ENCODE measurements at places on chromosomes 13 and 19. TPM values are rescaled to one million over a fixed set of nuclear protein-coding genes. Genes with fewer than 3 reads are reported as not detected.

DNA sequence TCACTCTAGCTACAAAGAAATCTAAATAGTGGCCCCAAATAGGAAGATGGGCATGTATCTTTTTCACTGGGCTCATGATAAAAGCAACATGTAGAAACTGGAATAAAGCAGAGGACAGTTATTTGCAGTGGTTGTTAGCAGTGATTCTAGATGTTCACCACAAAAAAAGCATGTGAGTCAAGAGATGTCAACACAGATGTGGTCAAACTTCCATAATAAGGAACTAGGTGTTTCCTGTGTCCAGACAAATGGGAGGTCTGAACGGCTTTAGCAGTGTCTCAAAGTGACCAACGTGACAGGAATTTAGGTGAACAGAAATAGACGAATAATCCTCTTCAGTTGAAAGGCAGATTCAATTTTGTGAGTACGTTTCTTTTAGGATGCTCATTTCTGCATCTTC, 162.7 kb downstream of the TBC1D4 start:
- no peak overlapping the region for H3K27ac ChIP-seq
- H3K36me3 ChIP-seq: no peaks in the 10 kb centered on the region
- H3K4me3 ChIP-seq: no peak overlapping the region
- no peaks in the 10 kb centered on the region for H3K27me3 ChIP-seq
- no peaks in the 10 kb centered on the region for H3K4me1 ChIP-seq

GRCh38 chr19:19459073-19459472, 53.6 kb downstream of the GATAD2A start:
- no peak for DNase-seq
- H3K4me3 ChIP-seq: no peak overlapping the region
- peaks cover 32% of the 10 kb centered on the region for H3K4me1 ChIP-seq
- no peaks in the 10 kb centered on the region for H3K27me3 ChIP-seq
- H3K27ac ChIP-seq: no peak overlapping the region

DNA sequence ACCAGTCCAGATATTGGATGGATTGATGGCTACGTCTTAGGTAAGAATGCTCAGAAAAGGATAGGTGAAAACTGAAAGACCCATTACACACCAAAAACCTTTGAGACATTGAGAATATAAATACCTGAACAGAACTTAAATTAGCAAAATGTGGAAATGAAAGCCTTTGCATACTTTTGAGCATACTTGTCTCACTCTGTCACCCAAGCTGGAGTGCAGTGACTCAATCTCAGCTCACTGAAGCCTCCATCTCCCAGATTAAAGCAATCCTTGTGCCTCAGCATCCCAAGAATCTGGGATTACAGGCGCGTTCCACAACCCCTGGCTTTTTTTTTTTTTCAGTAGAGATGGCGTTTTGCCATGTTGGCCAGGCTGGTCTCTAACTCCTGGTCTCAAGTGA, 695.3 kb downstream of the DACH1 start:
- no peaks in the 10 kb centered on the region for H3K36me3 ChIP-seq
- H3K27ac ChIP-seq: no peak overlapping the region
- H3K4me3 ChIP-seq: no peak overlapping the region

- no peak overlapping the region for H3K27ac ChIP-seq
- no peak for DNase-seq
- no peaks in the 10 kb centered on the region for H3K36me3 ChIP-seq
These were observed 2345.2 kb downstream of the PCDH9 start for GRCh38 chr13:64884976-64885375.

DNA sequence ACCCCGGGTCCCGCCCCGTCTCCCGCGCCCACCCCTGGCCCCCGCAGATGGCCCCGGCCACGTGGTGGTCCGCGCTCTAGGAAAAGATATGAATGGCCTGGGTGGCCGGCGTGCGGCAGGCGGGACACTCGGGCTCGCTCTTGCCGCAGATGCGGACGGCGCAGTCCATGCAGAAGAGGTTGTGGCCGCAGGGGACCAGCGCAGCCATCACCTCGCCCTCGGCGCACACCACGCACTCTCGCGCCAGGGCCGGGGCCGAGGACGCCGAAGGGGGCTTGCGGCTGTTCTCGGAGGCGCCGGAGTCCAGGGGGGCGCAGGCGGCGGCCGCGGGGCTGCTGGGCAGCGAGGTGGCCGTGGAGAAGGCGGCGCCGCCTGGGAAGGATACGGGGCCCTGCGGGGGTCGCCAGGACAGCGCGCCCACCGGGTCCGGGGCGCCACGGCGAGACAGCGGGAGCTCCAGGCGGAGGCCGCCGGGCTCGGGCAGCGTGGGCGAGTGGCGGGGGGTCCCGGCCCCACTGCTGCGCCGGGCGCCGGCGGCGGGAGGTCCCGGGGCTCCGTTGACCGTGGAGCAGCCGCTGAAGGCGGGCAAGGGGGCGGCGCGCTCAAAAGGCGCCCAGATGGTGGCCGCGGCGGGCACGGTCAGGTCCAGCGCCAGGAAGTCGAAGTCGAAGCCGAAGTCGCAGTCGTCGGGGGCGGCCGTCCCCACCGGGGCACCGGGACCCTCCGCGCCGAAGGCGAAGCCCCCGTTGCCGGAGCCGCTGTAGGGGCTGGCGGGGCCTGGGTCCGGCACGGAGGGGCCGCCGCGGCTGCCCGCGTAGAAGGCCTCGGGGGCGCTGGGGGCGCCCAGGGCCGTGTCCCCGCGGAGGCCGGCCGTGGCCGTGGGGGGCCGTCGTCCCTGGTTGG, 12.4 kb downstream of the MEX3D start:
- H3K4me1 ChIP-seq: no peaks in the 10 kb centered on the region
- no peak overlapping the region for H3K27ac ChIP-seq
- DNase-seq: no peak
- H3K4me3 ChIP-seq: no peak overlapping the region
- no peaks in the 10 kb centered on the region for H3K36me3 ChIP-seq

DNA sequence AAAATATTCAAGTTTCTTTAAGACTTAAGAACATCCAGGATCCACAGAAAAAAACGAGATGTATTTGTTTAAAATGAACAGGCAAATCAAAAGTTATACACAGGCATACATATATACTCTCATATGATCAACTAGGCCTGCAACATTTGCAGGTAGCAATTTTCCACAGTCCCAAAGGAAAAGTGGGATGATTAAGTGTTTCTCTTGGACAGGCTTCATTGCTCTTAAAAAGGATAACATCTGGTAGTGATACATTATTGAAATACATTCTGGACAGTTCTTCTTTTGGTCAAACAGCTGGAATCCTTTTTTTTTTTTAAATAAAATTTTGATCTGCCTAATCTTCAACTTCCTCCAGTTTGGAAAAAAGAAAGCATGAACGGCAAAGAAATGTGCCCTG, 114.8 kb upstream of the TDRD3 start:
- no peaks in the 10 kb centered on the region for H3K4me1 ChIP-seq
- H3K4me3 ChIP-seq: no peak overlapping the region
- H3K27ac ChIP-seq: no peak overlapping the region
- no peaks in the 10 kb centered on the region for H3K36me3 ChIP-seq
- DNase-seq: no peak

DNA sequence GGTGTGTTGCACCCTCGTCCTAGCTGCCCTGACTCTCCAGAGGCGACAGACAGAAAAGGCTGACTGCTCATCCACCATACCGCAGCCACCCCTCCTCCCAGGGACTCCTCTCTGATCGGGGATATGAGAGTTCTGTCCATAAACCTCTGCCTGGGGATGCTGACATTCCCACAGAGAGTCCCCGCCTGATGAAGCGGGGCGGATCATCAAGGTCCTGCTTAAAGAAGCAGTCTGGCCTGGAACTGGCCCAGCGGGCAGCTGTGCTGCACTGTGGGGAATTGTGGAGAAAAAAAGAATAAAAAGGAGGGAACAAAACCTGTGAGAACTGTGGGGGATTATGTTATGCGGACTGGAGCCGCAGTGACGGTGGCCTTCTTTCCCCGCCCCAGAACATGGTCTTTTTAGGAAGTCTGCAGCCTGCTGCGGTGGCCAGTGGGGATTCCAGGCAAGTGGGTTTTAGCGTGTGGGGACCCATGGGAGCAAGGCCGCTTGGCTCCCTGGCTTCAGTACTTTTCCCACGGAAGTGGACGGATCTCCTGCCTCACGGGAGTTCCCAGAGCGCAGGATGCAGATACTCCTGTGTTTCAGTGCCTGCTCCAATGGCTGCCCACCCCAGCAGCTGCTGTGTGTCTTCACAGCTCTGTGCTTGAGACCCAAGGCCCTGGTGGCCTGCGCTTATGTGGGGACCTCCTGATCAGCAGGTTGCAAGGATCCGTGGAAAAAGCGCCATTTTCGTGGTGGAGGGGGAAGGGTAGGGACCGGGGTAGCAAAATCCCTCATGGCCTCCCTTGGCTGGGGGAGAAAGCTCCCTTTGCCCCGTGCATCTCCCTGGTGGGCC, 1456.2 kb upstream of the SLC10A2 start:
- no peak overlapping the region for H3K4me3 ChIP-seq
- no peaks in the 10 kb centered on the region for H3K27me3 ChIP-seq
- H3K36me3 ChIP-seq: no peaks in the 10 kb centered on the region
- H3K27ac ChIP-seq: no peak overlapping the region

DNA sequence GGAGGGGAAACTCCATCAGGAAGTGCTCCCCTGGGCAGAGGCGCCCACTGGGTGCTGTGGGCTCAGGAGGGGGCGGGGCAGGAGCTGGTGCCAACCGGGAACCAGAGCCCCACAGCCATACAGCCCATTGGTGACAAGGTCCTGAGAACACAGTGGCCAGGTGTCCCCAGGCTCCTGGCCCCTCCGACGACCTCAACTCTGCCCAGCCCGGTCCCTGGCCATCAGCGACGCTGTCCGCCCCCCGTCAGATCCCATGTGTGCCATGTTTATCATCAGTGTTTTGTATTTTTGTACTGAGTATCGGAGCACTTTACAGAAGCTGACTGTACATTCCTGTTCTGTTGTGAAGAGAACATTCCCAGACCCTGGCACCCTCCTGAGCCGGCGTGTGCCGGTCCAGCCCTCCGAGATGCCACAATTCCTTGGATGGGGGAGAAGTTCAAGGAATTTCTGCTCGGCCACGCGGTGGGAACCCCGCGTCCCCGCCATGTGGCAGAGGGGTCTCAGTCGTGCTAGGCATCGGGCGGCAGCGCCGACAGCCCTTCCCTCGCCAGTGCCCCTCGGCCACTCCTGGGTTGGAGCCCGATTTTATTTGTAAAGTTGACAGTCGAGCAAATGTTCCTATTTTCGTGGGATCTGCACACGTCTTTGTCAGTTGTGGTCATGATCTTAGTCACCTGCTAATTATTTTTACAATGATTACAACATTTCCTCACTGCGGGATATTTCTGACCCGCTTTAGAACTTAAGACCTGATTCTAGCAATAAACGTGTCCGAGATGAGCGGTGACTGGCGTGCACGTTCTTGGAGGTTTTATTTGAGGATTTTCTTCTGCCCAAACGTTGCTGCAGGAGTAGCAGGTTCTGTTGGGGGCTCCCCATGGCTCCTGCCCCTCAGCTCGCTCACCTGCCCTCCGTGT, 16.9 kb downstream of the PEX11G start:
- H3K27me3 ChIP-seq: no peaks in the 10 kb centered on the region
- H3K27ac ChIP-seq: no peak overlapping the region
- no peak for DNase-seq
- H3K4me1 ChIP-seq: no peaks in the 10 kb centered on the region
- H3K4me3 ChIP-seq: no peak overlapping the region
- H3K36me3 ChIP-seq: no peaks in the 10 kb centered on the region

DNA sequence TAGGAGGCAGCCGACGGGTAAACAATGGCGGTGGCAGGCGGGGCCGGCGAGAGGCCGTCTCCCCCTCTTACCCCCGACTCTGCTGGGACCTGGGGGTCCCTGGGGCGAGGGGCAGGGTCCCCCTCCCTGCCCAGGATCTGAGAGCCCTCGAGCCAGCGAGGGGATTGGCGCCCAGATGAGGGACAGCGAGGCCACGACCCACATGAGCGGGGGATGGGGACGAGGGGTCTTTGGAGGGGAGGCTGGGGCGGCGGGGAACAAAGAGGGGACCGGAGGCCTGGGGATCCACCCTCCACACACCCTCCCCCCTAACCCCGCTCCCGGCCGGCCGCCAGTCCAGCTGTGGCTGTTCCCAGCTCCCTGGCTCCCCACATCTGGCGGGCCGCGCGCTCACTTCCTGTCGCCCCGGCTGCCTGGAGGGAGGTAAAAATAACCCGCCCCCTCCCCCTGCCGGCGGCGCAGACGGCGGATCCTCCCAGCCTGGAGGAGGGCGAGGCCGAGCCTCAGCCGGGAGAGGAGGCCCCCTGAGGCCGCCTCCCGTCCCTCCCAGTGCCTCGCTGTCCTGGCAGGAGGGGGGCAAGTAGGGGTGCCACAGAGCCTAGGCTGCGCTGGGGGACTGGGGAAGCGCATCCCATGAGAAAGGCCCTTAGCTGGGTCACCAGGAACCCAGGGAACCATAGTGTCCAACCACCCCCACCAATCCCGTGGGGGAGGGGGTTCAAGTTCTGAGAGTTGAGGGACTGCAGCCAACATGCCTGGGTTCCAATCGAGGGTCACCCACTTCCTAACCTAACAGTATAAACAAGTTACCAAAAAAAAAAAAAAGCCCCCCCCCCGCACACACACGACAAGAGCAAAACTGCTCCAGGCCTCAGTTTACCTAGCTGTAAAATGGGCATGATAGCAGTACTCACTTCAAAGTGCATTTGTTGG, 29.3 kb upstream of the NANOS3 start:
- H3K36me3 ChIP-seq: no peaks in the 10 kb centered on the region
- H3K4me3 ChIP-seq: peak overlapping the region; percentile 62
- peak overlapping the region; percentile 98 for H3K27ac ChIP-seq
- DNase-seq: peak; percentile 97

GRCh38 chr19:48325265-48325910, at the start of gene EMP3:
EMP3 (plus strand) TSS chr19:48325552; CDS start chr19:48326845, 1,293 bp downstream.
- H3K4me3 ChIP-seq: peak within 1 kb of the TSS; percentile 61
- no peaks in the 10 kb centered on the region for H3K27me3 ChIP-seq
- peak within 1 kb of the TSS; percentile 91 for H3K27ac ChIP-seq
- H3K4me1 ChIP-seq: peaks cover 10% of the 10 kb centered on the region

GRCh38 chr13:40186041-40186440, 480.4 kb downstream of the FOXO1 start:
- no peak overlapping the region for H3K4me3 ChIP-seq
- H3K27me3 ChIP-seq: no peaks in the 10 kb centered on the region
- no peak for DNase-seq
- H3K36me3 ChIP-seq: no peaks in the 10 kb centered on the region
- H3K4me1 ChIP-seq: peaks cover 17% of the 10 kb centered on the region

GRCh38 chr13:36131931-36132297, 732 bp upstream of the DCLK1 start:
- H3K4me1 ChIP-seq: peaks cover 2% of the 10 kb centered on the region
- no peak overlapping the region for H3K4me3 ChIP-seq
- no peaks in the 10 kb centered on the region for H3K27me3 ChIP-seq
- no peak overlapping the region for H3K27ac ChIP-seq

TNNT1 gene
- 3.6 TPM for total RNA-seq

SLC25A41 gene
- total RNA-seq: not detected

FSD1 gene
- 0.11 TPM for total RNA-seq

IL12RB1 gene
- 0.38 TPM for total RNA-seq

DMRTC2 gene
- total RNA-seq: not detected

FGF14 gene
- total RNA-seq: 1.9 TPM

CACNA1A gene
- total RNA-seq: 2.8 TPM

ITPKC gene
- 25.4 TPM for total RNA-seq

SHISA7 gene
- not detected for total RNA-seq

CAPS gene
- total RNA-seq: 313 TPM

TRIM13 gene
- total RNA-seq: 25.5 TPM

Data from ovary (tissue), 10 donors.